ENCODE measurements at places on chromosomes 4 and X.

- DNase-seq, result no peak
Observed at GRCh38 chr4:37827030-37827685, 672 bp downstream of the PGM2 start.

- DNase-seq, result no peak
Observed at GRCh38 chr4:83197555-83198235, 83.2 kb upstream of the PLAC8 start.

DNA sequence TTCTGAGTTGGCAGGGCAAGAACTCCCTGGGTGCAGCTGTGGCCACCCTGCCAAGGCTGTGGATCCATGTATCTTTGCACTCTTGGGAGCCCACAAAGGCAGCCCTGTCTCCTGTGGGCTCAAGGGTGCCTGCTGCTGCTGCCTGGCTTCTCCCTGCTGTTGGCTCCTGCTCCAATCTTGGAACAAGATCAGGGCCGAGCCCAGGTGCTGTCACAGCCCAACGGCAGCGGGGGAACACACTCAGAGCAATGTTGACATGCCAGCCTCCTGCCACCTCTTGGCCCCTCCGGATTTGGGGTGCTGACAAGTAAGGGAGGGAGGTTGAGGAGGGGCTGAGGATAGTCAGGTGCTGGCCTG is 57.9 kb downstream of the COX18 start:
- DNase-seq, result no peak

DNA sequence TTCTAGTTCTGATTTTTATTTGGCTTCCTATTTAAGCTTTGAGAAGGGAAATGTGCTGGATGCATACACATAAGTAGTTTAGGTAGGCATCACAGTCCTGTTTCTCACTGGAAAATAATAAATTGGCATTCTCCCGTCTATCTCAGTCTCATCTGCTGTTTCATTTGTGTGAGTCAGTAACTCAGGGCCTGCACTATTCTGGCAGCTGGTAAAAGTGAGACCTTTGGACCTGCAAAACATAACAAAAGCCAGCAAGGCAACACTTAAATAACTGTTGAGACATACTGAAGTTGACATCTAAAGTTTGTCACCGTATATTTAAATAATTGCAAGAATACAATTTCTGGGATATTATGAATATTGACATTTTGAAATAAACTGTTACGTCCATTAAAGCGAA is 8.6 kb upstream of the UBQLN2 start:
- no peak for DNase-seq

- DNase-seq, result no peak
Observed at GRCh38 chr4:47930971-47931804, 16.8 kb upstream of the NFXL1 start.

- no peak for DNase-seq
Observed at GRCh38 chr4:76762137-76763130, 135.5 kb downstream of the SOWAHB start.

DNA sequence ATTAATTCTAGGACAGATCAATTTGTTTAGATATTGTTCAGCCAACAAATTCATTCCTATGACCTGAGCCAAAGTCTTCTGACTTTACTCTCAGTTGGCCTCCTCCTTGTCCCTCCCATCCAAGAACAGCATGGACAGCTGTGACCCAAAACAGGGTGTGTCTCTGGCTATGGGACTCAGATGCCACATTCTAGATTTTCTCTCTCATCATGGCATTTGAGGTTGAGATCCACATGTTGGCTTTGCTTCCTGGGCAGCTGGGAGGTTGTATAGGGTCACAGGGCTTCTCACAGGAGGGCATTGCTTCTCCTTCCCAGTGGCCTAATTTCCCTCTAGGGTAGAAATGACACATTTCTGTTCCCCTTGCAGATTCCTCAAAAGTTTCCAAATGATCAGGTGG is 22.6 kb upstream of the EGF start:
- DNase-seq, result no peak

GRCh38 chrX:130376077-130376476 is 9.4 kb downstream of the GPR119 start:
- no peak for DNase-seq

DNA sequence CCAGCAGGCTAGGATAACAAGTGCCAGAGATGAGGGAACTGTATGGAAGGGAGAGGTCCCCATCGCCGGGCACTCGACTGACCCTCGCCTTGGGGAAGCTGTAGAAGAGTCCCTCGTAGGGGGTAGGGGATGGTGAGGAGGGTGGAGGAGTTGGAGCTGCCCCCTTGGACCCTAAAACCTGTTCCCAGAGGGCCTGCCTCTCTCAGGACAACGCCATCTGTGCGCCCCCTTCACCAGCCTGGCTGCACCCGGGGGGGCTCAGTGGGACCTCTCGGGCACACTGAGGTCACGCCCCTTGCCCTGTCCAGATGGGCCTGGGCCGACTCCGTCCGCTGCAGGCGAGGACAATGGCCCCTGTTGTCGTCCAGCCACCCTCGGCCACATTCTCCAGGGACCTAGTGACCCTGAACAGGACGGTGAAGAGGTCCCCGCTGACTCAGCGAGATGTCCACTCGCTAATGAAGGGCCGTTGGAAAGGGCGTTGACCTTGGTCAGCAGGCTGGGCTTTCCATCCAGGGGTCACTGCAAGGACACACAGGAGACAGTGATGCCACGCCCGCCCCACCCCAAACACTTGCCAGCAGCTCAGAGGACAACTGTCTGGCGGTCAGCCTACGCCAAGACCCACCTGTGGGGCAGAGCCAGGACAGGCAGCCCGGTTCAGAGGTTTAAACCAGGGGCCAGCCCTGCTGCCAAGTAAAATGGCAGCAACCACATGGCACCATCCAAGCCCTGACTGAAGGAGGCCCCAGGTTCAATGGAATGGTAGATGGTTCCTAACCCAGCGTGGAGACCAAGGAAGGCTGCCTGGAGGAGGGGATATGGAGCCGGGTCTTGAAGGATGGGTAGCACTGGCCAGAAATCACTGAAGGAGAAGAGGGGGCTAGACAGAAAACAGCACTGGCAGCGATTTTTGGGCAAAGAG is 51.2 kb downstream of the HMX1 start:
- DNase-seq, result no peak

- no peak for DNase-seq
Observed at GRCh38 chr4:147480502-147480890, 401 bp upstream of the EDNRA start.

DNA sequence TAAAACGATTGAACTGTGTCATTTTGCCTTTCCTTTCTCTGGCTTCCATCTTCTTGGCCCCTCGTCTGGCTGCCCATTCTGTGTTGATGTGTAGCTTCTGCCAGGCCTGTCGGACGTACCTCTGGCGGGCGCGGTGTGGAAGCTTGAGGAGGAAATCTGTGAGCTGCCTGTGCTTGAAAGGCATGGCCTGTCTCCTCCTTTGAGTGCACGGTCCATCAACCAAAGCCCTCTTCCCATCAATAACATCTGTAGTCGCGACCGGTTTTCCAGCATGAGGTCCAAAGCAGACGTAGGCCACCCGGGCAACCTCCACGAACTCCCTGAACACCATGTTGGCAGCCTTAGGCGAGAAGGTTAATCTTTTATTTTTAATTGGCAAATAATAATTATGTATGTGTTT is 202.7 kb downstream of the CRLF2 start:
- no peak for DNase-seq

DNA sequence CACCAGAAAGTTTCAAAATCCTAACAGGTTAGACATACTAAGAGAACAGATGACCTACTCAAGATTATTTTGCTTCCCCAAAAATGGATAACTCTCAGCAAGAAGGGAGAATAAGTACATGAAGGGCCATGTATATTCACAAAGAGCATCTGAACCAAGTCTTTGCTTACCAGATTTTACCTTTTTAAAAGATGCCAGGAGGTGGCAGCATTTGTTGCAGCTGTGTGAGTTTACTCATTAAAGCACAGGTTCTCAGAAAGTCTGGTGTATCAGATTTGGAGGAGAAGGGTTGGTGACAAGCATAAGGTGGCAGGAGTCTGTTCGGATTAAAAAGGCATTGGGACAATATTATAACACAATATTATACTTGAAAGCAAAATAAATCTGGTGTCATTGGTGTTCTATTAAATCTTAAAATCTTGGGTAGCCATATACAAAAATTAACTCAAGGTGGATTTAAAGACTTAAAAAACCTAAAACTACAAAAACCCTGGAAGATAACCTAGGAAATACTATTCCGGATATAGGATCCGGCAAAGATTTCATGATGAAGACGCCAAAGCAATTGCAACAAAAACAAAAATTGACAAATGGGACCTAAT is 51.3 kb upstream of the NFKB1 start:
- peak; percentile 18 for DNase-seq

DNA sequence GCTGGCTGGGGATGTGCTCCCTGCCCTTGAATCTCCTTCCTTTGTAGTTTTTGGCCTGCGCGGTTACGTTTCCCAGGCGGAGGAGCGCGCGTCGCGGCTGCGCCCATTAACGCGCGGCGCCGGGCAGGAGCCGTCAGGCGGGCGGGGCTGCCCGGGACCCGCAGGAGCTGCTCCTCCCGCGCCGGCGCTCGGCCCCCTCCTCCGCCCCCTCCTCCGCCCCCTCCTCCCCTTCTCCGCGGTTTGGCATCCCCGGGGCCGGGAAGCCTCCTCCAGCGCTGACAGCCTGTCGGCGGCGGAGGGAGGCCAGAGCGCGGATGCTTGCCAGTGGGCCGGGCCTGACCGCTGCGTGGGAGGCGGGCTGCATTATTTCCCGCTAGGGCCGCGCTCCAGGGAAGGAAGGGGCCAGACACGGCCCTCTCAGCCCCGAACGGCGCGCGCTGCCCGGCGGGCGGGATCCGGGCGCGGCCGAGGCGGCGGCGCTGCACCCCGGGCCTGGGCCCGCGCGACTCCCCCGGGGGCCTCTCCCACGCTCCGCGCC is at the start of gene DCLK2:
Gene DCLK2 (plus strand): TSS at position 405 of the 538 bp plus-strand sequence. CDS start 583 bp downstream, outside the sequence.
- peak; percentile 67 for DNase-seq

DNA sequence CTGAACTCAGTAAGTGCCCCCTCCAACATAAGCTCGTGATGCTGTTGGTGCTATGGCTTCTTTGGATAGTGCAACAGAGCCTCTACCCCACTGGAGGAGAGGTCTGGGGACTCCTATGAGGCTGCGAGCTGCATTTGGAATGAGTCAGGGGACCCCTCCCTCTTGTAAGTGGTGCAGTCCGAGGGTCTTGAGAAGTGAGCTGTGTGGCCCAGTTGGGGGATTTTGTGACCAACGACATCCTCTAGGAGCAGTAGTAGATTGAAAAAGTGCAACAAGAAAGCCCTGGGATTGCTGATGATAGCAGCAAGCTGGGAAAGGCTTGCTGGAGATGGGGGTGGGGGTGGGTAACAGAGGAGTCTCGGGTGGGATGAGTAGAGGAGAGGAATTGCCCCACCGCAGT is 3.1 kb downstream of the FRMPD3 start:
- DNase-seq, result no peak

DNA sequence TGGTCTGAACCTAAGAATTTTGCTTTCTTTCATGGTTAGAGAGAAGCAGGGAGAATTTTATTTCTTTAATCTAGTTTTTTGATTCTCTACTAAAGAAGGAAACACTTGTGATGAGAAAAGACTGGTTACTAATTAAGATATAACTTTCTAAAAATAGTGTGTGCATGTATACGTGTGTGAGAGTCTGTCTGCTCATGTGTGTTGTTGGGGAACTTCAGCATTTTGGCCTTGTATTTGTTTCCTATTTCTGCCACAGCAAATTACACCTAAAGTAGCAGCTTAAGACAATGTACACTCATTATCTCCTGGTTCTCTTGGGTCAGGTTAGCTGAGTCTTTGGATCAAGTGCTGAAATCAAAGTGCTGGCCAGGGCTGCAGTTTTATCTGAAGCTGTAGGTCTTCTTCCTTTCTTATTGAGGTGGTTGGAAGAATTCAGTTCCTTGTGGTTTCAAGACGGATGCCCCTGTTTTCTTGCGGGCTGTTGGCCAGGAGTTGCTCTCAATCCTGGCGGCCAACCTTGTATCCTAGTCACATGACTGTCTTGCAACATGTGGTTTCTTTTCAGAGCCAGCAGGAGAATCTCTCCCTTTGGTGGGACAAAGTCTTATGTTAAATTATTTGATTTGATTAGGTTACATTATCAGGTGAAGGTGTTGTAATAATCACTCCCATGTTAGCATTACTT is 188.4 kb upstream of the CLNK start:
- DNase-seq, result no peak

GRCh38 chr4:76074993-76075600 is 588 bp downstream of the ART3 start:
- DNase-seq, result no peak

DNA sequence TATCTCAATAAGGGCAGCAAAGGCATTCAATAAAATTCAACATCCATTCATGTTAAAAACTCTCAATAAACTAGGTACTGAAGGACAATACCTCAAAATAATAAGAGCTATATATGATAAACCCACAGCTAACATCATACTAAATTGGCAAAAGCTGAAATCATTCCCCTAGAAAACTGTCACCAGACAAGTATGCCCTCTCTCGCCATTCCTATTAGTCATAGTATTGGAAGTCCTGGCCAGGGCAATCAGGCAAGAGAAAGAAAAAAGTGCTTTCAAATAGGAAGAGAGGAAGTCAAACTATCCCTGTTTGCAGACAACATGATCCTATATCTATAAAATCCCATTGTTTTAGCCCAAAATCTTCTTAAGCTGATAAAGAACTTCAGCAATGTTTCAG is 116.8 kb downstream of the TENT5D start:
- no peak for DNase-seq

DNA sequence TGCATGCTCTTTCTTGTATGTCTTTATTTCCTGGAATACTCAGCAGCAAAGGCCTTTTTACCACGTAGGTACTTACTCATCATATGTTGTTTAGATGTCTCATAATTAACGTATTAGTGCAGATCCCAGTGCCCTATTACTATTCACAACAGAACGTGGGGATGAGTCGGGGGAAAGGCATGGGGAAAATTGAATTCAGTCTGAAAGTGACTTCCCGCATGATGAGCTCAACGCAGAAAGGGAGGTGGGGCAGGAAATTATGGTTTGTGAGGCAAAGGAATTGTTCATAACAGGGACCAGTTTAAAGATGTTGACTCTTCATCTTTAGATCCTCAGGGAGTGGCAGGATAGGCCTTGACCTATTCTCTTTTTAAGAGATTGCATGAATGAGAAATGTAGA is 2.0 kb upstream of the TMPRSS11D start:
- DNase-seq, result no peak

DNA sequence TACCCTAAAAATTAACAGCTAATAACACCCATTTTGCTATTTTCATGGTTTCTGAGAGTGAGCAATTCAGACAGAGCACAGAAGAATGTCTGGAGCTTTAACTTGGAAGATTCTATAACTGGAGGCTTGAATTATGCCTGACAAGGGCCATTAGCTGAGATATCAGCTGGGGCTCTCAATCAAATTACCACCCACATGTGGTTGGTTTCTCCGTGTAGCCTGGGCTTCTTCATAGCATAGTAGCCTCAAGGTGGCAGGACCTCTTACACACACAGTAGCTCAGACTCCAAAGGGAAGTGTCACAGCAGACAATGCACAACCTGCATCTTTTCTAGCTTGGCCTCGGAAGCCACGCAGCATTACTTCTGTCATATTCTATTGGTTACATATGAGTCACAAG is 127.3 kb downstream of the EFHC2 start:
- DNase-seq, result no peak

DNA sequence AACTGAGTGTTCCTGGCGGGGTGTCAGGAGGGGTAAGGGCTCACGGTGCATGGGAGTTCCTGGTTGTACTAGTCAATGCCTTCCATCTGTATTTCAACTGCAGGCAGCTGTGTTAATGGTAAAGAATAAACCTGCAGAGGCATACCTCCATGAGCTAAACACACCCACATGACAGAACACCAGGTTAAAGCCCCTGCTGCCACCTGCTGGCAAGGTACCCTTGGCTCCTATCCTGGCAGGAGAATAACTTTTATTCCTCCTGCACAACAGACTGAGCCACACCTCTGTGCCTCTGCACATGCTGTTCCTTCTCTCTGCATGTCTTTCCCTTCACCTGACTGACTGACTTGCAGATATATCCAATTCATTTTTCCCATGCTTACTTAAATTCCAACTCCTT is 11.1 kb downstream of the ITIH6 start:
- no peak for DNase-seq

All from HTR-8/SVneo (cell line).